Aorta (tissue), 5 donors: ENCODE measurements at places on chromosomes 2 and 18. TPM values are rescaled to one million over a fixed set of nuclear protein-coding genes. Genes with fewer than 3 reads are reported as not detected.

DNA sequence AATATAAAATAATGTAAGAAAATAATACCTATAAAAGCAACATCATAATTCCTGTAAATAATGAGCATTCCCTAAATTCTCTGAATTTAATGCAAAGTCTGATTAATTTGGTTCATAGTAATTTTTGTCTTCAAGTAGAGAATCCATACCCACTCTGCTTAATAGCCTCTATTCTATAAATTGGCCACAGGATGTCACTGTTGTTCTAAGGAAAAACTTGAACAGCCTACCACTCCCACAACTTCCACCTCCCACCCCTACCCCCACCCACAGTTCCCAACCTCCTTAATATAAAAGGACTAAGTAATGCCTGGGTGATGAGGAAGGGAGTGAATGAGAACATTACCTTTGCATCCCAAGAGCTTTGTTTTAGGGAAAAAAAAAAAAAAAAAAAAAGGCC is 27.2 kb upstream of the BBS5 start:
- no peak for DNase-seq

- DNase-seq, result no peak
Observed at GRCh38 chr2:108986916-108987510, 2.0 kb downstream of the EDAR start.

GPAT2 gene
- 16.2 TPM for total RNA-seq

NRP2 gene
- total RNA-seq, result 41.5 TPM

- no peak for DNase-seq
Observed at GRCh38 chr2:58428096-58429013, 187.2 kb upstream of the FANCL start.
